Keratinocyte (primary cell): ENCODE measurements at places on chromosomes 3 and 15. TPM values are rescaled to one million over a fixed set of nuclear protein-coding genes. Genes with fewer than 3 reads are reported as not detected.

- no peak overlapping the region for H3K4me3 ChIP-seq
- no peak for DNase-seq
- no peak overlapping the region for H3K27ac ChIP-seq
- no peaks in the 10 kb centered on the region for H3K27me3 ChIP-seq
Observed at GRCh38 chr15:77022646-77023575, 28.0 kb downstream of the PSTPIP1 start.

- no peak overlapping the region for H3K27ac ChIP-seq
- no peak overlapping the region for H3K4me3 ChIP-seq
- peaks cover 3% of the 10 kb centered on the region for H3K27me3 ChIP-seq
- no peaks in the 10 kb centered on the region for H3K36me3 ChIP-seq
- H3K4me1 ChIP-seq: no peaks in the 10 kb centered on the region
Observed at GRCh38 chr3:184804801-184805200, 7.2 kb upstream of the VPS8 start.

DNA sequence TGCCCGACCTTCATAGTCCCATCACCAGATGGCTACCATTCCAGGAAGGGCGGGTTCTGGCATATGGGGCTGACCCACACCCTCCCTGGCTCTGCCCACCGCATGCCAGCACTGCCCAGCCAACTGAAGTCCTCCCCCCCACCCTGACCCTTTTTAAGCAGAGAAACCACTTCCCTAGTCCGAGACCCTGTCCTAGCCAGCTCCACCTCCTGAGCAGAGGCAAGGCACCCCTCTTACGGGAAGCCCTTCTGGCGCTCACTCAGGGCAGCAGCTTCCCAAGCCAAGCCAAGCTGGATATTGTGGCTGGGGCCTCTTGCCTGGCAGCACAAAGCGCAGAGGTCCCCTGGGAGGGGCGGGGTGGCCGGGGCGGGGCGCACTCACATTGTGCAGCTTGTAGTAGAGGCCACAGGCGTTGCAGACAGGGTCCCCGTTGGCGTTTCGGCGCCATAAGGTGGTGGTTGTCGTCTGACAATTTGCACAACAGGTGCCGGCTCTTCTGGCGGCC is 11.5 kb downstream of the GATA2 start:
- no peaks in the 10 kb centered on the region for H3K36me3 ChIP-seq
- no peak for DNase-seq
- H3K4me3 ChIP-seq: no peak overlapping the region
- H3K27ac ChIP-seq: no peak overlapping the region

GRCh38 chr15:78850941-78851755 is 21.5 kb upstream of the MORF4L1 start:
- H3K4me1 ChIP-seq: no peaks in the 10 kb centered on the region
- no peak for DNase-seq
- no peaks in the 10 kb centered on the region for H3K27me3 ChIP-seq
- H3K27ac ChIP-seq: no peak overlapping the region
- H3K4me3 ChIP-seq: no peak overlapping the region

- H3K4me1 ChIP-seq: peaks cover 15% of the 10 kb centered on the region
- H3K27me3 ChIP-seq: no peaks in the 10 kb centered on the region
- no peaks in the 10 kb centered on the region for H3K36me3 ChIP-seq
- no peak overlapping the region for H3K4me3 ChIP-seq
Observed at GRCh38 chr3:86950717-86951116, 40.2 kb downstream of the VGLL3 start.

DNA sequence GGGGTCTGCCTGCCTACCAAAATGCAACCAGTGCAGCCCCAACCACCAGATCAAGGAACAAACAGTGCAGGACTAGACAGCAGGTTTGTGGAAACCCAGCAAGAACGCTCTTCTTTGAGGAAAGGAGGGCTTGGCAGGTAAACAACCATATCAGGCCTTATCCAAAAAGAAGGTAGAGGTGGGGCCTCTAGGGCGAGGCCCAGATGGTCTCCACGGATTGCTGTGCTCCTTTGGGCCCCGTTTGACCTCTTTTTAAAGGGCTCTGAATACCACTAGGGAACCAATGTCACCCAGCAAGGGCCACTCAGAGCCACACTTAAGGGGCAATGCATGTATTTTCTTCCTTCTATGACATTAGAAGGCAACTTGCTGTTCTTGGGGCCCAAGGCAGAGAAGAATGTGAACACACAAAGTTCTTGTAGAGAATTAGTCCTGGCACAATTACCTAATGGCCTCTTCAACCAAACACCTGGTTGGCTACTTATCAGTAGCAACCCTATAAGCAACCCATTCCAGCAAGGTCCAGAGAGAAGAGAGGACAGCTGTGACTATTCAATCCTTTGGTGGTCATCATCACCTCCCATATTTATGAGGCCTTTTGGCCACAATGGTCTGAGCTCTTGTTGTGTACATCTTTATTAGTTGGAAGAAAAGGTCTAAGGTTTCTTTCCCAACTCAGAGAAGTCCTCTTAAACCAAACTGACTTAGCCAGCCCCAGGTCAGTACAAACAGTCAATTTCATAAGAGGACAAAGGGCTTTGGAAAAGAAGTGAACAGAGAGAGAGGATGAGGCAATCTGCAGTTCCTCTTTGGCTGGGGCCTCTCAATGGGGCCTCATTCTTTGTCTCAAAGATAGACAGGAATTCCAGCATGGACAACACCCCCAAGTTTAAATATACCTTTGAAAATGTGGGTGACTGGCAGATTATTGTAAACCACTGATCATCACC is 36.0 kb downstream of the FOXP1 start:
- H3K27me3 ChIP-seq: no peaks in the 10 kb centered on the region
- DNase-seq: no peak
- H3K27ac ChIP-seq: no peak overlapping the region

DNA sequence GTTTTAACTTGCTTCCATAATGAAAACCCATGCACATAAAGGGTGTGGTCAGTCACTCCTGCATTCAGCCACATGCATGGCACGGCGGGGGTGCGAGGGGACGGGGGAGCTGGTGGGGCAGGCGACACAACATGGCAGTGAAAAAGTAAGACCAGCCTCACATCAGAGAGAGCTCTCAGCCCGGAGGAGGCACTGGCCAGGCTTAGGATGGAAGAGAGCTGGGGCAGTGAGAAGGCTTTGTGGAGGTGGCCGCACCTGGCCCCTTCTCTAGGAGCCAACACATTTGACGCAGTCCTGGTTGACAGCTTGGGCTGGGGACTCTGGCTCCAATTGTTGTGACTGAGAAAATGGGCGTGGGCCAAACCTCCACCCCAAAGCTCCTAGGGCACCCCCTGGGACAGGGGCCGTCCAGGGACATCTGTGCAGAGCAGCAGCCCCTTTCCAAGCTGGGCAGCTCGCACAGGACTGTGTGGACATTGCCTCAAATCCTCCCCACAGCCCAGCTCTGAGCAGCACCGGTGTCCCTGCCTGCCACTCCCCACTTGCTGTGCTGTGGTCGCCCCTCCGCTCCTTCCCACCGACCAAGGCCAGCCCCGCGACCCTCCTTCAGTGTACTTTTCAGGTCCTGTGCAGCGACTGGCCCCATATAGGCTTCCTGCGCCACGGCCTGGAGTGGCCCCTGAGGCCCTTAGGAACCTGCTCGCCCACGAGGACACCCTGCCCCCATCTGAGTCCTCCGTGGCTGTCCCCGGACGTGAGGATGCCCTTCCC is 126.0 kb upstream of the IQSEC1 start:
- H3K4me1 ChIP-seq: no peaks in the 10 kb centered on the region
- no peaks in the 10 kb centered on the region for H3K36me3 ChIP-seq
- H3K27me3 ChIP-seq: peaks cover 26% of the 10 kb centered on the region
- DNase-seq: no peak
- H3K27ac ChIP-seq: no peak overlapping the region

- no peak for DNase-seq
- H3K4me3 ChIP-seq: no peak overlapping the region
- H3K36me3 ChIP-seq: no peaks in the 10 kb centered on the region
- no peak overlapping the region for H3K27ac ChIP-seq
Observed at GRCh38 chr15:72786676-72787345, 3.3 kb upstream of the ADPGK start.

DNA sequence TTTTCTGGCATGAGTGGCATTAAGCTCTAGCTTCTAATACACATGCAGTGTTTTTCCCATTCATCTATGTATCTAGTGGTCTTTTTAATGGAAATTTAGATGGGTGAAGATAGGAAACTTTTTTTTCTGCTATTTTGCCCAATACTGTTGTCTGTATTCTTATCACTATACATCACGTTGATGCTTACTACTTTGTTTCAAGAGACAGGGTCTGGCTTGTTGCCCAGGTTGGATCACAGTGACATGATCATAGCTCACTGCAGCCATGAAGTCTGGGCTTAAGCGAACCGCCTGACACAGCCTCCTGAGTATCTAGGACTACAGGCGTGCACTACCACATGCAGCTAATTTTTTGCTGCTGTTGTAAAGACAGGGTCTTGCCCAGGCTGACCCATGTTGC is 84.6 kb downstream of the PEAK1 start:
- no peak overlapping the region for H3K4me3 ChIP-seq
- DNase-seq: no peak
- peaks cover 8% of the 10 kb centered on the region for H3K4me1 ChIP-seq
- no peaks in the 10 kb centered on the region for H3K27me3 ChIP-seq

DNA sequence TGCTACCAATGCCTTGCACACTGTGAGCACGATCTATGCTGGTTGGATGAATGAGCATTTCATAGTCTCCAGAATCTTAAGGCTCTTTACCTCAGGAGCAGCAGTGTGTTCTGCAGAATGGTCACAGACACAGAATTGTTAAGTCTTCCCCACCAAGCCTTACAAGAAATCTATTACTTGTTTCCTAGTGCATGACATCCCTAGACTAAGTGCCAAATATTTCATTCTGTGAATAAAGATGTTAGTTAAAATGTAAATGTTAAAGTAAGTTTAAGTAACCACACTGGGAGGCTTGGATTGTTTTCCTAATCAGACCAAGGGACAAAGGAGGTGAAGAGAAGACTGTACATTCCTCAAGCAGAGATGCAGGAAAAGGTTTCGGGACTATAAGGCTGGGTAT is 4.1 kb upstream of the TNFSF10 start:
- H3K4me1 ChIP-seq: peaks cover 10% of the 10 kb centered on the region
- DNase-seq: no peak
- H3K27me3 ChIP-seq: no peaks in the 10 kb centered on the region

DNA sequence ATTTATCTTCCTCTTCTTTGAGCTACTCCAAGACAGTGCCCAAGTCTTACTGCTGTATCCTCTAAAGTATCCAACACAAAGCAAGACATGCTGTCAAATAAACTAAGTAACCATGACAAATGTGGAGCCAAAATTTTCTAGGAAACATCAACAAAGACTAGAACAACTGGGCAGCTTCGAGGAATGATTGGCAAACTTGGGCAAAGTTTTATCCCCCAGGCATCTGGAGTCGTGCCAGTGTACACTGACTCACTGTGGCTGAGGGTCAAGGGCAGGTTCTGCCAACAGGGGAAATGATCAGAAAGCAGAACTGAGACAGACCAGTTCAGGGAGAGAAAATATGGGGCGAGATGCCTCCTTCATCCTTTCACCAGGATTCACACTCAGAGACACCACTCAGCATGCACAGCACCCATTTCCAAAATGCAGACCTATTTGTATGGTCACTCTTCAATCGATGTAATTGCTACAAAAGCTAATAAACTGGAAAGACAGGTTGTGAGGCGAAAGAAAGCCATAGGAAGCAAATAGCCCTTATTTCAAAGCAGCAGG is 65.8 kb downstream of the MB21D2 start:
- no peaks in the 10 kb centered on the region for H3K27me3 ChIP-seq
- H3K27ac ChIP-seq: peak overlapping the region; percentile 6
- peaks cover 38% of the 10 kb centered on the region for H3K4me1 ChIP-seq
- H3K36me3 ChIP-seq: no peaks in the 10 kb centered on the region
- H3K4me3 ChIP-seq: no peak overlapping the region
- DNase-seq: peak; percentile 59

- H3K4me1 ChIP-seq: peaks cover 49% of the 10 kb centered on the region
- no peaks in the 10 kb centered on the region for H3K27me3 ChIP-seq
- no peaks in the 10 kb centered on the region for H3K36me3 ChIP-seq
- no peak for DNase-seq
- H3K4me3 ChIP-seq: no peak overlapping the region
Observed at GRCh38 chr3:45180051-45180450, 33.9 kb upstream of the CDCP1 start.

The SLC51B gene
- not detected in 3 replicates for polyA plus RNA-seq

The HAPLN3 gene
- 1.4 to 2.2 TPM (median 1.4 TPM) in 3 replicates for polyA plus RNA-seq

The MESP2 gene
- 0.16 to 0.39 TPM (median 0.22 TPM) in 3 replicates for polyA plus RNA-seq
